Stimulated activated CD4-positive, alpha-beta T cell treated with anti-CD3 and anti-CD28 coated beads, Interleukin-15, amount 100 ng/mL, for 24 hours (primary cell): ENCODE measurements at places on chromosomes 6 and 20.

GRCh38 chr20:25539742-25540672 is 45.3 kb downstream of the NINL start:
- no peak for DNase-seq

DNA sequence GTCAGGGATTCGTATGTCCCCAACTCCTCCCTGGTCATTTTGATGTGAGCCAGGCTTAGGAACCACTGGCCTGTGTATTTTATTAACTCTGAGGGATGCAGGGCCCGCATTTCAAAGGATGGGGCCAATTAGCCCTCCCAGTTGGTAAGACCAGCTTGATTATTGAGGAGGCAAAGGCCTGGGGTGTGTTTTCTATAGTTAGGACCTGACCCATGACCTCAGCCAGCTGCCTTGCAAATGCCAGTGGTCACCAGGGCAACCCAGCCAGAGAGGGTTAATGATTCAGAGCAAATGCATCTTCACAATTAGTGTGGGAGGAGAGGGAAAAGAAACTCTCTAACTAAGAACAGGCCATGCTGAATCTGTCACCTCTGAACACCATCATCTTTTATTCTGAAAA is 835.4 kb downstream of the MAFB start:
- no peak for DNase-seq

- DNase-seq = no peak
These were observed 133.6 kb downstream of the ALDH8A1 start for GRCh38 chr6:134816300-134816699.

GRCh38 chr6:28212510-28213212 is 12.4 kb upstream of the ZSCAN9 start:
- DNase-seq = peak; percentile 79

DNA sequence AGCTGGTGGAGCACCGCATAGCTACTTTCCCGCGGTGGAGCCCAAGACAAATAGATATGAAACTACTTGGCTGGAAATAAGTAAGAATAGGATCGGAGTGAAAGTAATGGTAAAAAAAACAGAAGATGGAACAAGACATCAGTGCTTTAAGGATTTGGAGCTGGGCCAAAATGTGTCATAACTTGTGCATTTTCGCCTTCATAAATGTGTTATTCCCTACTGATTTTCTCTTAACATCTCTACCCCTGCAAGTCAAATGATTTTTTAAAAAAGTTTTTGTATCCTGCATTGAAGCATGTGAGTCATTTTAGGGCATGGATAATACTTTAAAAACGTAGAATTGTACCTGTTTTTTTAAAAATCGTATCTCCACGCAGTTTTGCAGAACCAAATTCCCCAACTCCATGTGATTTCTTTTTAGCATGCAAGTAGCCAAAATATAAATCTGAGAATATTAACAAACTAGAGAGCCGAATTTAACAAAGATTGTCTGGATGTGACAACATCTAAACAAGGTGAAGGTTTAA is 882 bp upstream of the FAM184A start:
- DNase-seq = no peak

DNA sequence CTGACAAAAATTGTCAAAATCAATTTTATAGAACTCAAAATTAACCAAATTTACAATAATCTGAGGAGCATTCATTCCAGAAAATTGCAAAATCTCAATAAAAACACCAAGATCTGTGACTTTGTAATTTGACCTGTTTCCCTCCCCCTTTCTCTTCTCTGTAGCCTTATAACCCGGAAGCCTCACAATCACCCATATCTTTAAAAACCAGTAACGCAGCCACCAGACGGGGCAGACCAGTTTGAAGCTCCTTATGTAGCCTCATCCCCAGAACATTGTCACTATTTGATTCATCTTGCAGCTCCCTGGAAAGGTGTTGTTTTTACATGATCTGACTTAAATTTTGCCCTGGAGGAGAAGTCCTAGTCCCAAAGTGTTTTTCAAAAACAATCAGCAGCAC is 27.5 kb upstream of the TGM6 start:
- DNase-seq = no peak

DNA sequence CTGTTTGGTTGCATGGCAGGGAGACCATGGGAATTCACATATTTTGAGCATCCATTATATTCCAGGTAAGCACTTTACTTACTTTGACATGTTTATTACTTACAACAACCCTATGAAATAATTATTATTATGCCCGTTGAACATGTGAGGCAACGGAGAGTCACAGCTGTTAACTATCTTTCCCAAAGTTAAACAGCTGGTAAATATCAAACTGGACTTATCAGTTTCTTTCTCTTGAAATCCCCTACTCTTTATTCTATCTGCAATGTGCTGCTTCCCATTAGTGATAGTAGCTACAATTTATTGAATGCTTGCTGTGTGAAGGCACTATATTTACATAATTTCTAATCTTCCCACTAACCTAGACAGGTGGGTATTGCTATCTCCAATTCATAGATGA is 847.7 kb upstream of the MAP3K7 start:
- DNase-seq = no peak

DNA sequence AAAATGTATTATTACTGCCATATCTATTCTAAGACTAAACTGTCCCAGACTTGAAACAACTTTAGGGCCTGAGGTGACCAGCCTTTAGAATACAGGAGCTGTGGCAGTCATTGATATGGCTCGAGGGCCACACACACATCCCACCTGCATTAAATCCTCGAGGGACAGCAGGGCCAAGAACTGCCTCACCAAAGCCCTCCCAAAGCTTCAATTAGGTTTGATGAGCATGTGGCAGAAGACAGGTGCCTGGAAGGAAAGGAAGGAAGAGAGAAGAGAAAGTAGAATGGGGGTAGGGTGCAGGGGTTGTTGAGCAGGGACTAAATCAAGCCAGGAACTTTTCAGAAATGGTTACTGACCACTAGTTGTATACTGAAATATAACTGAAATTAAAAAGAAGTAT is 115.0 kb downstream of the PDSS2 start:
- DNase-seq = no peak
